Mesothelial cell of epicardium (in vitro differentiated cells): ENCODE measurements at places on chromosomes 4 and X.

DNA sequence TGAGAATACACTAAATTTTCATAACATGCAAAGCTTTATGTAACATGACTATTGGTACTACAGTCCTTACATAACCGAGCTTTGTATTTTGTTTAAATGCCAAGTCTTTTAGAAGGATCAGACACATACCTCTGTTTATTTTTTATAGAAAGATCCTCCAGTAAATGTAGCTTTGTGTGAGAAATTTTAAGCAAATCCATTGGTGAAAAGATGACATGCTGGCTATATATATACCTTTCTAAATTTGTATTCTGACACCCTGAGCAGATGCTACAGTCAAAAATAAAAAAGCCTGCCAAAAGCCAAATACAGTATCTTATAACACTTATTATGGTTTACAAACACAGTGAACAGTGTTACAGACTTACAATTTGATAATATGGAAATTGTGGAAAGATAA lies at the start of gene YIPF7:
YIPF7 (minus strand) TSS at position 201 of the 400 bp plus-strand sequence. CDS start 1,525 bp downstream, outside the sequence.
- H3K4me3 ChIP-seq = no peak within 1 kb of the TSS
- peaks cover 13% of the 10 kb centered on the region for H3K27me3 ChIP-seq
- no peaks in the 10 kb centered on the region for H3K36me3 ChIP-seq
- H3K27ac ChIP-seq = no peak within 1 kb of the TSS

- H3K27ac ChIP-seq = no peak overlapping the region
- DNase-seq = no peak
- no peak overlapping the region for H3K4me3 ChIP-seq
- no peaks in the 10 kb centered on the region for H3K4me1 ChIP-seq
- H3K27me3 ChIP-seq = no peaks in the 10 kb centered on the region
Observed at GRCh38 chrX:41066969-41067368, 18.3 kb upstream of the USP9X start.

DNA sequence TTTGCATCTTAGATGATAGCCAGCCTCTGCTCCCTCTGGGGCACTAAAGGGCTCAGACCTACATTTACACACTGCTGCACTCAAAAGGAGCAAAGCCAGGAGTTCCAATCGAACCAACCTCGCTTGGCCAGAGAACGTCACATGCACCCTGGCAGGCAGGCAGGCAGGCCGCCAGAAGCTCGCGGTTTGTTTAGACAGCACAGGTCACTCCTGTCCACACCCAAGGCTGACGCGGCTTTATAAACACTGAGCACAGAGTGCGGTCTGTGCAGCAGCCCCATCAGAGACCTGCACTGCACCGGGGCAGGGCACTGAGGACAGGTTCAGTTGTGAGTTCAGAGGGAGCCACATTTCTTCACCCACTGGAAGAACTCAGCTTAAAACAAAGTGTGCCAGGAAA lies 143.9 kb downstream of the BCOR start:
- H3K4me3 ChIP-seq = no peak overlapping the region
- DNase-seq = no peak
- H3K27ac ChIP-seq = no peak overlapping the region
- H3K36me3 ChIP-seq = no peaks in the 10 kb centered on the region
- H3K4me1 ChIP-seq = peaks cover 11% of the 10 kb centered on the region

DNA sequence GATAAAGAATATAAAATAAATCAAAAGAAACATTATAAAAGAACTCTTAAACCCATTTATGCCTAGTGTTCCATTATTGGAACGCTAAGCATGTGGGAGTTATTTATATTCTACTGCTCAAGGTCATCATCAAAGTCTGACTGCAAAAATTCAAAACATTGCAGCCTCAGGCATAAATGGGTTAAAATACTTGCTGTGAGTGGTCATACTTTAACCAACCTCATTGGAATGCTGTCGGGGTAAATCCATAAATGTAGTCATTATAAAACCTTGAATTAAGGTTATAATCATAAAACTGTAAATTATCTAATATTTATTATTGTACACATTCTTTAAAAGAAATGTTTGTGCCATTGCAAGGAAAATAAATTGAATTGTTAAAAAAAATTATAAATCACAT lies 55.0 kb downstream of the RPS6KA6 start:
- H3K4me1 ChIP-seq = peaks cover 7% of the 10 kb centered on the region
- no peak for DNase-seq
- no peak overlapping the region for H3K27ac ChIP-seq
- H3K36me3 ChIP-seq = peaks cover 16% of the 10 kb centered on the region
- no peaks in the 10 kb centered on the region for H3K27me3 ChIP-seq
- H3K4me3 ChIP-seq = no peak overlapping the region

- peaks cover 14% of the 10 kb centered on the region for H3K36me3 ChIP-seq
- H3K4me1 ChIP-seq = no peaks in the 10 kb centered on the region
- no peak overlapping the region for H3K4me3 ChIP-seq
- H3K27me3 ChIP-seq = no peaks in the 10 kb centered on the region
- DNase-seq = no peak
Observed at GRCh38 chr4:94590493-94590892, 138.8 kb downstream of the PDLIM5 start.

- no peaks in the 10 kb centered on the region for H3K4me1 ChIP-seq
- peaks cover 4% of the 10 kb centered on the region for H3K36me3 ChIP-seq
- no peak for DNase-seq
- H3K4me3 ChIP-seq = no peak overlapping the region
- H3K27ac ChIP-seq = no peak overlapping the region
Observed at GRCh38 chrX:149453030-149453429, 52.1 kb downstream of the IDS start.

- no peaks in the 10 kb centered on the region for H3K27me3 ChIP-seq
- H3K4me1 ChIP-seq = peaks cover 6% of the 10 kb centered on the region
- peaks cover 10% of the 10 kb centered on the region for H3K36me3 ChIP-seq
- H3K27ac ChIP-seq = no peak overlapping the region
- no peak overlapping the region for H3K4me3 ChIP-seq
Observed at GRCh38 chrX:41781500-41781899, 57.5 kb downstream of the GPR82 start.

DNA sequence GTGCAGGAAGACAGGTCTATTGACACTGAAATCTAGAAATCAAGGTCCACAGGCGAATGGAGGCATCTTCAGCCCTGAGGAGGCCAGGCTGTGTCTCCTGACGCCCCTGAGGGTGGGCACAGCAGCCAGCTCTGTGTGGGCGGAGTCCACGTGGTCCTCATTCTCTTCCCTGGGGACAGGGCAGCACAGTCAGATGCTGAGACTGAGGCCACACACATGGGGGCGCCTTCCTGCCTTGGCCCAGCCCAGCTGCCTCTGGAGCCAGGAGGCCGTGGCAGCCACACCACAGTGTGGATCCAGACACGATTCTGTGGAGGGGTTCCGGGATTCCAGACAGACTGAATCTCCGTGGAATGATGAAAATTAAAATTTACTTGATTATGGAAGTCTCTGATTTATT lies 20.8 kb downstream of the FGFR3 start:
- H3K4me1 ChIP-seq = no peaks in the 10 kb centered on the region
- no peak overlapping the region for H3K4me3 ChIP-seq
- no peaks in the 10 kb centered on the region for H3K27me3 ChIP-seq
- H3K27ac ChIP-seq = no peak overlapping the region
- DNase-seq = no peak

DNA sequence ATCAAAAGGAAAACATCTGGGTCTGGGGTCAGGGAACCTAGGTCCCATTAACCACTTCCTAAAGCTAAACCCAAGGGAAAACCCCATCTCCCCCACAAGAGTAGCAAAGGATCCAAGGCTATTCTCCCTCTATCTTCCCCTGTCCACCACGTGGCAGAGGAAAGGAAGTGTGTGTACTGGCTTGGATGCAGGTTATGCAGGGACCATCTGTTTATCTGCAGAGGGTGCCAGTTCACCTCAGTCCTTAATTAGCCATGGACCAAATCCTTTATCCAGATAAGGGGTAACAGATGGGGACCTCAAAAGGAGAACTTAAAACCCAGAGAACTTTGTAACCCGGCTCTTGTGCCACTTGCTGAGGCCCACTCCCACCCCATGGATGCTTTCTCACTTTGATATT lies 135.3 kb downstream of the ZNF518B start:
- no peaks in the 10 kb centered on the region for H3K27me3 ChIP-seq
- H3K4me1 ChIP-seq = peaks cover 2% of the 10 kb centered on the region
- H3K36me3 ChIP-seq = no peaks in the 10 kb centered on the region
- DNase-seq = no peak
- no peak overlapping the region for H3K27ac ChIP-seq
- no peak overlapping the region for H3K4me3 ChIP-seq

- peaks cover 14% of the 10 kb centered on the region for H3K4me1 ChIP-seq
- H3K27ac ChIP-seq = no peak overlapping the region
- H3K36me3 ChIP-seq = no peaks in the 10 kb centered on the region
- no peaks in the 10 kb centered on the region for H3K27me3 ChIP-seq
Observed at GRCh38 chr4:25936696-25937095, 22.7 kb downstream of the SMIM20 start.

- no peak overlapping the region for H3K27ac ChIP-seq
- peaks cover 1% of the 10 kb centered on the region for H3K4me1 ChIP-seq
- peaks cover 36% of the 10 kb centered on the region for H3K27me3 ChIP-seq
- H3K4me3 ChIP-seq = no peak overlapping the region
- no peaks in the 10 kb centered on the region for H3K36me3 ChIP-seq
- DNase-seq = no peak
Observed at GRCh38 chr4:82225030-82225429, 148.8 kb downstream of the HNRNPD start.

DNA sequence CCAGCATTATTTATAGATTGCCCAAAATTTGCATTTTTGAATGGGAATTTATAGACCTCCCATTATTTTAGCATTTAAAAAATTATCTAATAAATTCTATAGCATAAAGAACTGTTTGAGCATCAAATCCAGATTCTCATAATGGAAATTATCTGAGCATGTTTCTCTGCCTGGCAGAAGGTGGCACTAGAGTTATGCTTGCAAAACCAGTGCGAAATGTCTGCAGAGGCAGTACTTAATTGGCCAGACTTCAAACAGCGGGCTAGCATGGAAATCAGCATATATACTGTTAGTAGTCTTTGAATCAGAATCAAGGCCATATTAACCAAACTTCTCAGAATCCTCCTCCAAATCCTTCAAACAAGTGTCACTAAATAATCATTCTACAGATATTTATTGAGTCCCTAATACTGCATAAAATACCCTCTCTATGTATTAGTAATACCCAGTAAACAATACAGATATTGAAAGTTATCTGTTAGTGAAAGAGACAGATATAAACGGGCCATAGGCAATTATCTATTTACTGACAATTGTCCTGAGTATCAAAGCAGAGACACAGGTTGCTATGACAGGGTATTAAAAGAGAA lies 78.7 kb upstream of the DCLK2 start:
- no peaks in the 10 kb centered on the region for H3K27me3 ChIP-seq
- no peak overlapping the region for H3K4me3 ChIP-seq
- peaks cover 47% of the 10 kb centered on the region for H3K4me1 ChIP-seq
- no peak for DNase-seq
- H3K27ac ChIP-seq = no peak overlapping the region
